ENCODE measurements at places on chromosomes 6 and 20.

GRCh38 chr20:50274570-50275430 is 84.2 kb downstream of the CEBPB start:
- DNase-seq: no peak

DNA sequence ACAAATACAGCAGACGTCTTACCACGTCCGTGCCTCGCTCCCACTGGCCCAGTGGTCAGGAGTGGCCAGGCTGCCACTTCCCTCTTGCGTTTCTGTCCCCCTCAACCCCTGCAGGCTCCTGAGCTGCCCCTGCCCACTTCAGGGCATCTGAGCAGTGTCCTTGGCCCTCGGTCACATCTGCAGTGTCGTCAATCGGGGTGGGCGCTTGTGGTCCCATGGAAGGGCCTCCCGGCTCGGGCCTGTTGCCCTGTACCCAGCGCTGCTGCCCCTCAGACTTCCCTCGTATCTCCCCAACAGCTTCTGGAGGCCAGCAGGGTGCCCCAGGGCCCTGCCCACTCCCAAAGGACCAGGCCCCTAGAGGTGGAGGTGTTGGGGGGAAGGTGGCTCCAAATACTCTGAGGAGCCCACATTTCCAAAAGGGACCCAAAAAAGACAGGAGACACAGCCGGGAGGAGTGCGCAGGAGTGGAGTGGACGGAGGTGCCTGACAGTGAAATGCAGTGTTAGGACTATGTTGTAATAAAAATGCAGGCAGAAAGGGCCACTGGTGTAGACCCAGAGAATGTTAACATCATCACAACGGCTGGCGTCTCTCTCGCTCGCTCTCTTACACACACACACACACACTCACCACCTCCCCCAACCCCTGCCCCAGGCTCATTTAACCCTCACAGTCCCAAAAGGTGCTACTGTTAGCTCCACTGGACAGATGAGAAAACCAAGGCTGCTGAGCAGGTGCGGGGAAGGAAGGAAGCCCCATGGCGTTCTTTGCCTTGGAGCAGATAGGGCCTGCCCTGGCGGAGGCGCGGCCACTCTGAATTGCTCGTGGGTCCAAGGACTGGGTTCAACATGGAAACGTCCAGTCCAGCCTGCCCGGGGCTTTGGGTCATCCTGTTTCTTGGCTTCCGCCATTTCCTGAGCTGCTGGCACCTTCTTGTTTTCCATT is 343.9 kb downstream of the ZFAND3 start:
- no peak for DNase-seq

DNA sequence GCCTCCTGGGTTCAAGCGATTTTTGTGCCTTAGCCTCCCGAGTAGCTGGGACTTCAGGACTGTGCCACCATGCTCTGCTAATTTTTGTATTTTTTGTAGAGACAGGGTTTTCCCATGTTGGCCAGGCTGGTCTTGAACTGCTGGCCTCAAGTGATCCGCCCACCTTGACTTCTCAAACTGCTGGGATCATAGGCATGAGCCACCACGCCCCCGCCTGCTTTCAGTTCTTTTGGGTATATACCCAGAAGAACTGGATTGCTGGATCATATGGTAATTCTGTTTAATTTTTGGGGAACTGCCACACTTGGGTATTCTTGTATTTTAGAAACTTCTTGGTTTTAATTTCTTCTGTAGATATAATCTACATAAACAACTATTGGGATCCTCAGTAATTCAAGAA is 17.0 kb downstream of the CDS2 start:
- no peak for DNase-seq

DNA sequence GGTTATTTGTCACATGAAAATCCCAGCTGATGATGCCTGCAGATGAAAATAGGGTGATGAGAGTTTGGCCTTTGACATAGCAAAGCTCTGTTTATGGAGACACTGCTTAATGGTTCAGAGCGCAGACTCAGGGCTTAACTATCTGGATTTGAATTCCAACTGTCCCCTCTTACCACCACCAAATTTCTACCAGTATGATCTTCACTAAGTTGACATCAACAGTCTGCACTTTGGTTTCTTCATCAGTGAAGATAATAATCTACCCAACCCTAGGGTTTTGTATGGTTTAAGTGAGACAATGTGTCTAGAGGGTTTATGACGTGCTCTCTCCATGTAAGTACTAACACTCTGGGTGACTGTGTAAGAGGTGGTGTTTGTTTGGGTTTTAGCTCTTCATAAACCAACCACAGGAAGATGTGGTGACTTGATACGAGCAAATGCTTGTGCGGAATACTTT is 151.4 kb upstream of the TNFAIP3 start:
- no peak for DNase-seq

DNA sequence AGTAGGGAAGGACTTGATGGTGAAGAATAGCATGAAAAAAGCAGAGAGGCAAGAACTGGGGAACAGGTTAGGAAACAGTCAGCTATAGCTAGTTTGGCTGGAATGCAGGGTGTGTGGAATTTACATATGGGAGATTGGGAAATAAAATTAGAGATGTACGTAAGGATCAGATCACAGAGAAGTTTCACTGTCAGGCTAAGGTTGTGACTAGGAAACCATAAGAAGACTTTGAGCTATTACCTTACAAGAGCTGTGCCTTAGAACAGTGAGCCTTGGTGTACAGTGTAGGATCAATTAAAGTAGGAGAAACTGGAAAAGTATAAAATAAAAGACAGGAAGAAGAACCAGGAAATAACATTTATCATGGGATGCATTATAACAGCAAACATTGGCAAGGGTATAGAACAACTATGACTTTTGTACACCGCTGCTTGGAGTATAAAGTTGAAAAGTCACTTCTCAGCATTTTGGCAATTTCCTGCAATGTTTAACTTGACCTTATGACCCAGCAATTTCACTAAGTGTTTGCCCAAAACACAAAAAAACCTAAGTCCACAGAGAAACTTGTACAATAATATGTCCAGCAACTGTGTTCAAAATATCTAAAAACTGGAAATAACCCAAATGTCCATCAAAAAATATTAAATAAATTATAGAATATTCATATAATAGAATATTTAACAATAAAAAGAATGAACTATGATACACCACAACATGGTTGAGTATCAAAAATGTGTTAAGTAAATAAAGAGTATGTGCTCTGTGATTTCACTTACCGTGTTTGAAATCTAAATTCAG is 31.2 kb upstream of the SPTLC3 start:
- no peak for DNase-seq

GRCh38 chr20:13717631-13718044 is 67.1 kb downstream of the ESF1 start:
- no peak for DNase-seq

DNA sequence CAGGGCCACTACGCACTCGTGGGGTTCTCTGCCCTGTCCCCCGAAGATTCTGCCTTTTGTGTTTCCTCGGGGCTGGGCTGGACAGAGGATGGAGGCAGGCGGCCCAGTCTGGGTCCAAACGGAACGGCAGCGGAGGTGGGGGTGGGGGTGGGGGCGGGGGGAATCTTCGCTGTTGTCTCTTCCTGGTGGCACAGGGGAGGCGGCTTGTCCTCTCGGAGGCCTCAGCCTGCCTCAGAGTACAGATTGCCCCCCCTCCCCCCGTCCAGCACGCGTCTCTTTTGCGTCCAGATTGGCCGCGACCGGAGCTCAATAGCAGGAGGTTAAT is 1.4 kb upstream of the INSM1 start:
- no peak for DNase-seq

DNA sequence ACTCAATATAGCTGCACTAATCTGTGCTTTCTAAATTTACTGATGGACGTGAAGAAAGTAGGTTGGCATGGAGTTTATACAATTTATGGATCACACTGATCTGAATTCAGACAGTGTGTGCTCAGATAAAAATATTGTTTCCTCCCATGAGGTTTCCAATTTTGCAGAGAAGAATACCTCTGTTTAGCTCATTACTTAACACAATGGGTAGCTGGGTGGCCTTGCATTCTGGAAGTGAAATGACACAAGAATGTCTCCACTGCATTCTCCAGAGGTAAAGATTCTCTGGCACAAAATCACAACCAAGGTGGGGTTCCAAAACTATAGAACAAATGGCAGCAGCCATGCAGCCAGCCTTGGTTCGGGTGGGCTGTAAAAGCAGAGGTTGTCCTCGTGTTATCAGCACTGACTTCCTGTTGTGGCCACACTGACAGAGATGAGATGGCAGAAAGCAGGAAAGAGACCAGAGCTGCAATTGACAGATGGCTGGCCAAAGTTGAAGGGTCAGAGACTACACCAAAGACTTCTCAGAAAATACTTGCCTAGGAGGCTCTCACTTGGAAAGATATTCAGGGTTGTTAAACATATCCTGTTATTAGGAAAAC is 50.2 kb downstream of the HDAC2 start:
- DNase-seq: no peak

GRCh38 chr6:22774129-22774528 is 204.8 kb downstream of the HDGFL1 start:
- no peak for DNase-seq

DNA sequence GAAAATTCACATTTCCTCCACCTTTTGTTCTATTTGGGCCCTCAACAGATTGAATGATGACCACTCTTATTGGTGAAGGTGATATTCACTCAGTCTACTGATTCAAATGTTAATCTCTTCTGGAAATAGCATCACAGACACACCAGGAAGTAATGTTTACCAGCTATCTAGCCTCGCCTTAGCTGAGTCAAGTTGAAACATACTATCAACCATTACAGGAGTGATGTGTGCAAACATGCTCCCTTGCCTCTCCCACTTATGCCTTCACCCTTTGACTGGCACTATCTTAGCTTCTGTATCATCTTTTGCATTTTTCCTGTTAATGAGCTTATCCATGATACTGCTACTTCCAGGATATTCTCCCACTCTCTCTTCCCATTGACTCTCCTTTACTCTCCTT is 191.9 kb downstream of the CENPW start:
- no peak for DNase-seq

- DNase-seq: peak; percentile 68
Observed at GRCh38 chr6:108113557-108114519, 39.3 kb upstream of the OSTM1 start.

- DNase-seq: no peak
Observed at GRCh38 chr20:61073376-61073775, 178.7 kb upstream of the CDH4 start.

DNA sequence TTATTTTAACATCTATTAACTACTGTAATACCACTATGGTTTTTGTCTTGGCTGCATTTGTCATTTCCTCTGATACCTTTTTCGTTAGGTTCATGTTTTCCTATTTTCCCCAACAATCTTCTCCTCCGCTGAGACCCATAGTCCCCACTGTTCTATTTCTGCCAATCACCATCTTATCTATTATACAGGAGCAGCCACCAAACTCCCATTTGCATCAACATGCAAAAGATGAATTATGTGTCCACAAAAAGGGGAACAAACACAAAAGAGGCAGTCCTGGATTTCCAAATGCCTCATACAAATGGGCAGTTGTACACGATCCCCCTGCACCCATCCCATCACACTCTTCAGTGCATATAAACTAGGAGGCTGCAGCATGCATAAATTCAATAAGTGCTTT is 121.7 kb upstream of the MYLIP start:
- no peak for DNase-seq

GRCh38 chr20:6066582-6066981 is 12.7 kb upstream of the LRRN4 start:
- no peak for DNase-seq

DNA sequence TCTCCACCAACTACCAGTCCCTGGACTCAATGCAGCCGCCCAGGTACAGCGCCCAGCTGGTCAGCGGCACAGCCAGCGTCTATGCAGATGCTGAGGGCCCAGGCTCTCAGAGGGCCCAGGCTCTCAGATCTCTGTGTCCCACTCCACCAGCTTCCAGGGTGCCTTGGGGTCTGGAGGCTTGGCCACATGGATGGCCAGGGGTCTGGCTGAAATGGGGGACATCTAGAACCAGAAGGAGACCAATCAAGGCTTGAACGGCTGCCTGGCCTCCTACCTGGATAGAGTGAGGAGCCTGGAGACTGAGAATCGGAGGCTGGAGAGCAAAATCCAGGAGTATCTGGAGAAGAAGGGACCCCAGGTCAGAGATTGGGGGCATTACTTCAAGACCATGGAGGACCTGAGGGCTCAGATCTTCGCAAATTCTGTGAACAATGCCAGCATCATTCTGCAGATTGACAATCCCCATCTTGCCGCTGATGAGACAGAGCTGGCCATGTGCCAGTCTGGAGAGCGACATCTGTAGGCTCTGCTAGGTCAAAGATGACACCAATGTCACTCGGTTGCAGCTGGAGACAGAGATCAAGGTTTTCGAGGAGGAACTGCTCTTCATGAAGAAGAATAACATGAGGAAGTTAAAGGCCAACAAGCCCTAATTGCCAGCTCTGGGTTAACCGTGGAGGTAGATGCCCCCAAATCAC is 44.1 kb upstream of the GRM4 start:
- no peak for DNase-seq

DNA sequence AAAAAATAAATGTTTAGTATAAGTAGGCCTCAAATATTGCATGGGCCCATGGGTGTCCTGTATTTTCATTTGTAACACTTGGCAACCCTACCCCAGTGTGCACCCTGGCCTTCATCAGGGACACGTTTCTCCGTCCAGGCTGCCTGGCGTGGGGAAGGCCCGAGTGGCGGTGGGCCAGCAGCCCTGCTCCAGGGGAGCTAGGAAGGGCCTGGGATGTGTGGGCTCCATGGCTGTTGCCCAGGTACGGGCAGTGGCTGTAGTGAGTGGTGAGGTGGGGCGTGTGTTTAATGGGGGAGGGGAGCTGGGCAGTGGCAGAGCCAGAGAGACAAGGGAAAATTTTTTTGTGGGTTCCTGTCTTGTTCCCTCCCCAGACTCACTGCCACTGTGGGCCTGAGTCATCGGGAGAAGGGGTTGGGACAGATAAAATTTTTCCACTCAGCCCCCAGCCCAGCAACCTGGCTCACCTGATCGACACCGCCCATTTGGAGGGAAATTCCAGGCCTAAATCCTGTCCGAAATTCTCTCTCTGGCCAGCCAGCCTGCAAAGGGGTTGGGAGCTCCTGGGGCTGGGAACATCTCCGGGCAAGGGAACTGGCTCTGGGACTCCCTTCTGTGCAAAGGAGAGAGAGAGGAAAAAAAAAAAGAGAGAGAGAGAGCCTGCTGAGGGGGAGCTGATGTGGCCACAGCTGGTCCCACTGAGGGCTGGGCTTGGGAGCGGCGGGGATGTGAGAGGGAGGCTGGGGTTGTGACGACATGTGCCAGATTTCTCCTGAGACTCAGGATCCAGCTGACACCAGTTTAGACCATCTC is 32.5 kb upstream of the VEGFA start:
- no peak for DNase-seq

DNA sequence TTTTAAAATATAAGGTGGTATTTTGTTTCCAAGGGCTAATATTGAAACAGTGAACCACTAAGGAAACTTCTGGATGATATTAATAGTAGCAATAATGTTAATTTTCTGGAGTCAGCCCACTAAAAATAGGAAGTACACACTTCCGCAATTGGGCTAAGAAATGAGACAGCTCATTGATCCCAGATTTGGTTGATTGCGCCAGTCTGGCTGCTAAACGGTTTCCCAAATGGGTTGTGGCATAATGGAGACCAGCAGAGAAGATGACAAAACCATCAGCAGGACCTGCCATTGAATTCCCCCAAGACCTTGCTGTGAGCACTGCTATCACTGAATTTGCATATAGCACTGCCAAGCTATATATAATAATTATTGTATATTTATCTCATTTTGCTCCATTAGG is 71.2 kb upstream of the SGK1 start:
- no peak for DNase-seq

- DNase-seq: no peak
Observed at GRCh38 chr6:26184367-26184891, 97.2 kb downstream of the HFE start.

- DNase-seq: no peak
Observed at GRCh38 chr20:848193-848592, 14.7 kb downstream of the FAM110A start.

Measured in HAP-1 (cell line).